ENCODE measurements at places on chromosomes 16 and 17. TPM values are rescaled to one million over a fixed set of nuclear protein-coding genes. Genes with fewer than 3 reads are reported as not detected.
A peak's percentile ranks its signal among the peaks of the same experiment; 100 is the strongest.

GRCh38 chr16:23786964-23787561 is 32.2 kb downstream of the CHP2 start:
- DNase-seq = no peak

DNA sequence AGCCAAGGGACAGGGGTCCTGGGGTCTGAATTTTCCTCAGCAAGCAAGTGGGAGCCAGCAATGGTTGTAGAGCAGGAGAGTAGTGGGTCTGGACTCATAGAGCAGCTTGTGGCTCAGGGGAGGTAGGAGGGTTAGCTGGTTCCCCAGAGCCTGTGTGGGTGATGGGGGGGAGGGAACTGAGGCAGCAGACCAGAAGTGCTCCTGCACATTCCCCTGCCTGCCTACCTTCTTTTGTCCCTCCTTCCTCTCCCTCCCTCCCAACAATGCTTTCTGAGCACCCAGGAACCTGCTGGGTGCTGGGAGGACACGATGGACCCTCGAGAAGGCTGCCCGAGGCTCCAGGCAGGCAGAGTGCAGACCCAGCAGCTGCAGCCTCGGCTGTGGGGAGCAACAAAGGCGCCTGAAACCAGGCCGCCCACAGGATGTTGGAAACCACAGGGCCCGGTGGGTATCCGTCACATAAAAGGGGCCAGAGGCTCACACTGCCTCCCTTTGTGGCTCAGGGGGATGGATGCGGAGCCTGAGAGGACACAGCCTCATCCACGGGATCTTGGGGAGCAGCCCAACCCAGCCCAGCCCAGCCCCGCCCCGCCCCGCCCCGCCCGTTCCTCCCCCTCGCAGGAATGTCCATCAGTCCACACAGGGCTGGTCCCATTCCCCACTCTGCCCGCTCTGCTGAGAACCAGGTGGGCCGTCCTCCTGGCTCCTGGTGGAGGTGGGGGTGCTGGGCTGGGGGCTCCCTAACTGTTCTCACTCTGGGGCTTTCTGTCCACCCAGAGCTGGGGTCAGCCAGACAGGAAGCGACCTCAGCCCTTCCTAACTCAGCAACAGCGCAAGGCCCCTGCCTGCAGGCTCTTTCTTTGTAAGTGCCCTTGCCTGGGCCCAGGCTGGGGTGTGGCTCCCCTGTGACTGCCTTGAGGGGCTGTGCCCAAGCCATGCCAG is 1.7 kb upstream of the NLRC3 start:
- peak; percentile 77 for DNase-seq

DNA sequence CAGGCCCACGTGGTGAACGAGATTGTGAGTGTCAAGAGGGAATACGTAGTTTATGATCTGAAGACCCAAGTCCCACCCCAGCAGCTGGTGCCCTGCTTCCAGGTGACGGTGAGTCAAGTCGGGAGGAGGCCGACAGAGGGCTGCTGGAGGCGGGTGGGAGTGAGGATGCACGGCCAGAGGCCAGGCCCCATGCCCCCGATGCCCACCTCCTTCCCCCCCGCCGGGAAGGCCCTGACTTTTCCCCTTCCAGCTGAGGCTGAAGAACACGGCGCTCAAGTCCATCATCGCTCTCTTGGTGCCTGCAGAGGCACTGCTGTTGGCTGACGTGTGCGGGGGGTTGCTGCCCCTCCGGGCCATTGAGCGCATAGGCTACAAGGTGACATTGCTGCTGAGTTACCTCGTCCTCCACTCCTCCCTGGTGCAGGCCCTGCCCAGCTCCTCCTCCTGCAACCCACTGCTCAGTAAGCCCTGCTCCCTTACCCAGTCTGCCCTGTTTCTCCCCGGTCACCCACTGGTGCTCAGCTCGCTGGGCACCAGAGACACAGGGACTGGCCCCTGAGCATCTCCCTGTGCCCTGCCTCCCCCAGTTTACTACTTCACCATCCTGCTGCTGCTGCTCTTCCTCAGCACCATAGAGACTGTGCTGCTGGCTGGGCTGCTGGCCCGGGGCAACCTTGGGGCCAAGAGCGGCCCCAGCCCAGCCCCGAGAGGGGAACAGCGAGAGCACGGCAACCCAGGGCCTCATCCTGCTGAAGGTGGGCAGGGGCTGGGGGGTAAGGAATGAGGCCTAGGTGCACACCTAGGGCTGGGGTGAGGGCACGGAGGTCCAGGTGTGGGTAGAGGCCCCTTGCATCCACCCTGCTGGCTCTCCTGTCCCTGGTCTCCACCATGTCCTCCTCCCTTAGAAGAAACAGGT is 2.6 kb downstream of the ZACN start:
- DNase-seq = no peak

DNA sequence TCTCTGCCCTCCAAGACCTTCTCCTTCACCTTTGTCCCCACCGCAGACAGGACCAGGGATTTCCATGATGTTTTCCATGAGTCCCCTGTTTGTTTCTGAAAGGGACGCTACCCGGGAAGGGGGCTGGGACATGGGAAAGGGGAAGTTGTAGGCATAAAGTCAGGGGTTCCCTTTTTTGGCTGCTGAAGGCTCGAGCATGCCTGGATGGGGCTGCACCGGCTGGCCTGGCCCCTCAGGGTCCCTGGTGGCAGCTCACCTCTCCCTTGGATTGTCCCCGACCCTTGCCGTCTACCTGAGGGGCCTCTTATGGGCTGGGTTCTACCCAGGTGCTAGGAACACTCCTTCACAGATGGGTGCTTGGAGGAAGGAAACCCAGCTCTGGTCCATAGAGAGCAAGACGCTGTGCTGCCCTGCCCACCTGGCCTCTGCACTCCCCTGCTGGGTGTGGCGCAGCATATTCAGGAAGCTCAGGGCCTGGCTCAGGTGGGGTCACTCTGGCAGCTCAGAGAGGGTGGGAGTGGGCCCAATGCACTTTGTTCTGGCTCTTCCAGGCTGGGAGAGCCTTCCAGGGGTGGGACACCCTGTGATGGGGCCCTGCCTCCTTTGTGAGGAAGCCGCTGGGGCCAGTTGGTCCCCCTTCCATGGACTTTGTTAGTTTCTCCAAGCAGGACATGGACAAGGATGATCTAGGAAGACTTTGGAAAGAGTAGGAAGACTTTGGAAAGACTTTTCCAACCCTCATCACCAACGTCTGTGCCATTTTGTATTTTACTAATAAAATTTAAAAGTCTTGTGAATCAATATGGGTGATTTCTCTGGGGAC is 12.2 kb downstream of the CX3CL1 start:
- no peak for DNase-seq

The TELO2 gene
- total RNA-seq = 76.1 TPM

DNA sequence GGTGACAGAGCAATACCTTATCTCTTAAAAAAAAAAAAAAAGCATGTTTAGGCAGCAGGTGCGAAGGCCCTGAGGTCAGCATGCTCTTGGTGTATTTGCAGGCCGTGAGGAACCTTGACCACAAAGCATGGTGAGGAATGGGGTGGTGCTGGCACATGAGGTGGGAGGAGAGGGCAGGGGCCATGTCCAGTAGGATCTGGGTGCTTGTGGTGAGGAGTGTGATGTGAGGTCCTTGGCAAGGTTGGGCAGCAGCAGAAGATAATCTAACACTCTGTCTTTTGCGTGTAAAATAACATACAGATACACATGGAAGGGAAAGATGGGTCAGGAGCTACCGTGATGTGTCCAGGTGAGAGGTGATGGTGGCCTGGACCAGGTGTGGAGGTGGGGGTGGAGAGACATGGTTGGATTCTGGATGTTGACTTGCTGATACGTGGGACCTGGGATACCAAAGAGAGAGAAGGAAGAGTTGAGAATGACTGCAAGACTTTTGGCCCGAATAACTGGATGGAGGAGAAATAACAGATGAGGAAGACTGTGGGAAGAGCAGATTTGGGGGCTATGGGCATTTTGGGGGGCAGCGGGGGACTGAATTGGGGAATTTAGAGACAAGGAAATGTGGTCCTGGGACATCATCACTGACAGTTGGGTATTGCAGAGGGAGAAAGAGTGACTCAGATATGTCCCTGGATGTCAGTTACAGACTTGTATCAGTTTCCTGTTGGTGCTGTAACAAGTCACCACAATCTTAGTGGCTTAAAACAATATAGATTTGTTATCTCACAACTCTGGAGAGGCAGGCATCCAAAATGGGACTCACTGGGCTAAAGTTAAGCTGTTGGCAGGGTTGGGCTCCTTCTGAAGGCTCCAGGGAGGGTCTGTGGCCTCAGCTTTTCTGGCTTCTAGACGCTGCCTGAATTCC is 274.9 kb downstream of the HAPSTR1 start:
- no peak for DNase-seq

The DUXB gene
- total RNA-seq = not detected

- no peak for DNase-seq
These were observed 314.6 kb upstream of the MAF start for GRCh38 chr16:79914961-79915720.

- DNase-seq = peak; percentile 77
These were observed at the start of gene HOXB7 for GRCh38 chr17:48610282-48611211. Gene HOXB7 (minus strand): TSS chr17:48611017. CDS start chr17:48610918, 99 bp downstream.

GRCh38 chr17:57305908-57306504 is 49.7 kb downstream of the MSI2 start:
- DNase-seq = no peak

The KCNG4 gene
- not detected for total RNA-seq

DNA sequence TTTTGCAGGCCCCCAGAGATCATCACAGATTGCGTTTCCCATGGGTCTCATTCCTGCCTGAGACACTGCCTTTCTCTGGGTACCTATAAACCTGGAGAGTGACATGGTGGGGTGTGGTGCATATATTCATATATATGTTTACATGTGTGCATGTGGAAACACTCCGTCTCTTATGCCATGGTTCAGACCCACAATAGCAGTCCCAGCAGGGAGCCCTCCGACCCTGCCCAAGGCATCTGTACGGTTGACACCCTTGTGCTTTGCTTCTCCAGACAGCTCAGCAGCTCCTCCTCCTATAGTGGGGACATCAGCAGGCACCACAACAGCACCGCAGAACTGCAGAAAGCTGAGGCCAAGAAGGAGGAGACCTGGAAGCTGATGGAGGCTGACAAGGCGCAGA is 116.8 kb downstream of the ABCC6 start:
- no peak for DNase-seq

- DNase-seq = peak; percentile 3
These were observed 9.5 kb downstream of the MRPL27 start for GRCh38 chr17:50363217-50364060.

DNA sequence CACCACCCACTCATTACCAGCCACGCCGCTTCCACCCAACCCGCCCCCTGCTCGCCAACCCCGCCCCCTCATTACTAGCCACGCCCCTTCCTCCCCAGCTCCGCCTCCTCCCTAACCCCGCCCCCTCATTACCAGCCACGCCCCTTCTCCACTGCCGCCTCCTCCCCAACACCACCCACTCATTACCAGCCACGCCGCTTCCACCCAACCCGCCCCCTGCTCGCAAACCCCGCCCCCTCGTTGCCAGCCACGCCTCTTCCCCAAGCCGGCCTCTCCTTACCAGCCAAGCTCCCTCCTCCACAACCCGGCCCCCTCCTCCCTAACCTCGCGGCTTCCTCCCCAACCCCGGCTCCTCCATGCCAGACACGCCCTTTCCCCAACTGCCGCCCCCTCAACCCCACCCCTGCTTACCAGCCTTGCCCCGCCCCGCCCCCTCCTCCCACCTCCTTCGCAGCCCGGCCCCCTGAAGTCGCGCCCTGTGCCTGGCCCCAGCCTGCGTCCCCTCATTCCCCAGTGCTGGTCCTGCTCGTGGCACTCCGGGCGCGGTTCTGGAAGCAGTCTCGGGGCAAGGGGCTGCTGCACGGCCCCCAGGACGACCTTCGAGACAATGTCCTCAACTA is 7.3 kb downstream of the SLC22A31 start:
- DNase-seq = no peak

The CBX4 gene
- total RNA-seq = 22.7 TPM

DNA sequence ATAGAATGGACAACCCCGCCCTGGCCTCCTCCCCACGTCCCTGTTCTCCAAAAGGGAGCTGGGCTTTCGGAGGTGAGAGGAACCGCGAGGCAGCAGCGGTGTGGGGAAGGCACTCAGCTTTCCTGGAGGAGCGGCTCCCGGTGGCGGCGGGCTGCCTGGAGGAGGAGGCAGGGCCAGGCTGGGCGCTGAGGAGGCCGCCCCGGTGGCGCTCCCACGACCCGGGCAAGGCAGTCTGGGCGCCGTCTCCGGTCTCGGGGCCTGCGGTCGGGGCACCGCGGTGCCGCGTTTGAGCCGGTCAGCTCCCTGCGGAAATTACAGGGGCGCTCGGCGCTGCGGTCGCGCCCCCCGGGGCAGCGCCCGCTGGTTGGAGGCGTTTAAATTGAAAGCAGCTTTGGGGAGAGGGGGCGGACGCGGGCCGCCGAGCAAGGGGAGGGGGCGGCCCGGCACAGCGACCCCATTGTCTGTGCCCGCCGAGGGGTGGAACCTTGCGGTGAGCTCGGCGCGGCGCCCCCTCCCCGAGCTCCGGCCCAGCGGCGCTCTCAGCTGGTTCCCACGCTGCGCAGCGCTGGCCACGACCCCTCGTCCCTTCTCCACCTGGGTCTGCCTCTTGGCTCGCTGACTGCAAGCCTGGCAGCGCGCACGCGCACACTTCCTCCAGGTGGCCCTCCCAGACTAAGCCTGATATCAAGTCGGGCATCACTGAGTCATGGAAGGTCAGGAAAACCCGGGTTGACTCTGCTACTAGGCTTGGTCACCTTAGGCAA is 58.7 kb upstream of the DLX4 start:
- peak; percentile 55 for DNase-seq

DNA sequence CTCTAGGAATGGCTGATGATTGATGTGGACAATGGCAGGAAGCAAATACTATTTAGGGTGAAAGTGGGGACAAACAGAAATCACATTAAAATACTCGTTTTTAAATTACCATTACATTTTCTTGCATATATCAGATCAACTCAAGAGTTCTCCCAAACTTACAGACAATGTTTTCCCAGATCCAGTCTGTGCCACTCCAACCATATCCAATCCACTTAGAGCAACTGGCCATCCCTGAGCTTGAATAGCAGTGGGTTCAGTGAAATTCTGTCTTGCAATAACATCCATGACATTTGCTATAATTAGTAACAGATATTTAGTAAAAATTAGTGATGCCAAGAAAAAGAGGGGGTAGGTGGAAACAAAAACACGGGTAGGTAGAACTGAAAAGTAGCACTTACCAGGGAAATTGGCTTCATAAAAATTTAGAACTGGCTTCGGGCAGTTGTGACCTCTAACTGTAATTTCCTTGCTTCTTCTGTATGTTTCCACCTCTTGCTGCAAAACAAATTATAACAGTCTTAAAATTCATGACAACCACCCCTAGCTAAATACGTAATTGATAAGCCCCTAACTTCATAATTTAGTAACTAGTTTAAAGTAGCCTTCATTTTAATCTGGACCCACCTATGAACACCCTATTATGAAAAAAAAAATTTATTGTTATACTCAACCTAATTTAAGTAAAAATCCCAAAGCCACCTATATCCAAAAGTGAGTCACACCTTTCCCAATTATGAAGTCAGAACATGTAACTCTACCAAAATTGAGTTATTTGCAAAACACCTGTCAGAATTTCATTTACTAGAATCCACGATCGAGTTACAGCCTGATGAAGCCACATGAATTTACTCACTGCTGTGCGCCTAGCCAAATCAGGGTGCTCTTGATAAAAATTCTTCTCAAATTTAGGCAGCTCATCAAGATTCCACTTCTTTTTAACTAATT is 2.0 kb downstream of the DDX5 start:
- DNase-seq = no peak
